ENCODE measurements at places on chromosomes 16 and 17.

GRCh38 chr16:53209429-53209828, 154.6 kb downstream of the CHD9 start:
- DNase-seq: no peak

DNA sequence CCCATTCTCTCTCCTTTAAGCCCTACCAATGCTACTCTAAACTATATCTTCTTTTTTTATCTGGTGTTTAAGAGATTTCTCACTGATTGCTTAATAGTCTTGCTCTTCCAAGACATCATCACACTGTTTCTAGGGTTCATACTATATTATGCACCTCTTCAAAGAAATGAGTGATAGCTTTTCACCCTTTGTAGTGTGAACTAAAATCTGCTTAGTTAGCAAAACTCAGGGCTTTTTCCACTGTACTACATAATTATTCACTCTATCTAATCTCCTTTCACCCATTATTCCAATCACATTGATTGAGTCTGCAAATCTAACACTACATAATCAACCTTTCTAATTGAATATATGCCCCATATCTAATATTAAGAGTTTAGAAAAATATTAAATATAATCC, 456.0 kb upstream of the SOX9 start:
- no peak for DNase-seq

DNA sequence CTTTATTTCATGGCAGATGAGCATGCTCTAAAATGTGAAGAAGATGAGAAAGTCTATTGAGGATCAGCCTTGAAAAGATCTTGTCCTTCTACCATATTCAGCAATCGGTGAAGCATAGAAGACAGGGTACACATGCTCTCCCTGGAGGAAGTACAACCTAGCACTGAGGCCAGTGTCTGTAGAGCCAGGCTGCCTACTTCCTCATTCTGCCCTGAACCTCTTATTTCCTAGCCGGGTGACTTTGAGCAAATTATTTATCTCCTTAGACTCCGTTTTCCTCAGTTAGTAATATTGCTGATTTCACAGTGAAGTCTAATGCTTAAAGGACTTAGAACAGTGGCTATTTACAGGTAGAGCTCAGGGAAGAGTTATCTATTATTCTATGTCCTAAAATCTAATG, 58.4 kb downstream of the TMEM100 start:
- no peak for DNase-seq

- no peak for DNase-seq
Measured at GRCh38 chr17:66241839-66242238, 12.6 kb upstream of the APOH start.

GRCh38 chr16:75566040-75566757, at the start of gene GABARAPL2:
TSS of gene GABARAPL2 (plus strand) at chr16:75566379. CDS start at chr16:75566487, 108 bp downstream.
- DNase-seq: peak; percentile 74

DNA sequence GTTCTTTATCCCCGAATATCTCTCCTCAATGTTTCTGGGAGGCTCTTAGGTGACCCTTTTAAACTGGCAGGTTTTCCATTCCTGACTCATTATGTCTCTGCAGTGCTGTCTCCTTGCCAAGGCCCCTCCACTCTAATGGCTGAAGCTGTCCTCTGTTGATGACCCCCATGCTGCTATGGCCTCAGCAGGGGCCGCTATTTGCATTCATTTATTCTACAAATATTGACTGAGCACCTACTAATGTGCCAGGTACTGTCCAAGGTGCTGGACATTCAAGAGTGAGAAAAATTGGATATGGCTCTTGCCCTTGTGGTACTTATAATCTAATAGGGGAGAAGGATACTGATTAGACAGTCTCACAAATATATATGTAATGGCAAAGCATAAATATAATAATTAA, 55.4 kb downstream of the GP2 start:
- DNase-seq: no peak

GRCh38 chr16:66668777-66669444, 27.6 kb downstream of the CMTM4 start:
- DNase-seq: no peak

DNA sequence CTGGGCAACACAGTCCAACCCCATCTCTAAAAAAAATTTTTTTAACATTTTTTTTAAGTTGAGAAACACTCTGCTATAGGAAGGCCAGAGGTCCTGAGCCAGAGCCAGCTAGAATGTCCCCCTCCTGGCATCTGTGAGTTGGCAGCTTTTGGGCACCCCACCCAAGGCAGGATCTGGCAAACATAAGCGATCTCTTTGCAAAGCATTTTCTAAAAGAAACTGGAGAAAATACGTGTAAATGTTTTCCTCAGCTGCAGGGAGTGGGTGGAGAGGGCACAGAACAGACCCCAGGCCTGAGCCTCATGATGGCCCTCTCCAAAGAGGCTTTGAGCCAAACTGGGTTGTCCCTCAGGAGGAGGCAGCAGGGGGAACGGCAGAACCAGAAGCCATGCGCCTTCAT, 11.7 kb downstream of the CAVIN1 start:
- no peak for DNase-seq

DNA sequence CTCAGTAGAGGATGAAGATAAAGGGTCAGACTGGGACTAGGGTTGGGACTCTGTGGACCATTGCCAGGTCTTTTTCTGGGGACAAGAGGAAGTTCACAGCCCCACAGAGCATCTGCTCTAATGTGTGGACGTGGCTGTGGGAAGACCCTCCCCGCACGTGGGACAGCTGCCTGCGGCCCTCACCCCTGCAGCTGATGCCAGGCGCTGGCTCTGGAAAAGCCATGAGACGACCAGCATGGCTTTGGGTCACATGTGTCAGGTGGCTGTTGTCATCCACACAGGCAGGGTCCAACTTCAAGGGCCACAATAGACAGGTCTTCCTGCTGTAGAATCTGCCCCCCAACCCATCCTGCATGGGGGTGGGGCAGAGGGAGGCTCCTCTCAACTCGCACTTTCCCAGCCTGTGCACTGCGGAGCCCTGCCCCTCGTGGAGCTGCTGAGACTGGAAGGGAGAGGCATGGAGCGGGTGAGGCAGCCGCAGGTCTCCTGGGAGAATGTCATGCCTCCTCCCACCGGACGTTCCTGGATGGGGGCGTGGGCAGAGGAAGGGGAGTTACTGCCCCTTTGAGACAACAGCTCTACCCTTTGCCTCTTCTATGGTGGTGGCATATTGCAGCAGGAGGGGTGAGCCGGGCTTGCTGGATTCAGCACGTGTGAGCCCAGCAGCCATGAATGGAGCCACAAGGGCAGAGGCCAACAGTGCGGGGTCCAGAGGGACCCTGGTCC, 53.4 kb downstream of the PIMREG start:
- DNase-seq: no peak

- no peak for DNase-seq
Measured at GRCh38 chr16:48811478-48811877, 201.5 kb upstream of the N4BP1 start.

- peak; percentile 30 for DNase-seq
Measured at GRCh38 chr17:2087597-2088211, 32.8 kb downstream of the HIC1 start.

All from activated naive CD8-positive, alpha-beta T cell treated with anti-CD3 and anti-CD28 coated beads, Interleukin-2, amount 50 U/mL, for 16 hours (primary cell).